Stimulated activated CD8-positive, alpha-beta memory T cell treated with anti-CD3 and anti-CD28 coated beads, Interleukin-15, amount 100 ng/mL, for 1 hour (primary cell): ENCODE measurements at places on chromosomes 5 and 9.

- DNase-seq, result no peak
These were observed 30.1 kb downstream of the CHD1 start for GRCh38 chr5:98898743-98899142.

GRCh38 chr9:135376511-135377265, 102.9 kb upstream of the PPP1R26 start:
- no peak for DNase-seq

DNA sequence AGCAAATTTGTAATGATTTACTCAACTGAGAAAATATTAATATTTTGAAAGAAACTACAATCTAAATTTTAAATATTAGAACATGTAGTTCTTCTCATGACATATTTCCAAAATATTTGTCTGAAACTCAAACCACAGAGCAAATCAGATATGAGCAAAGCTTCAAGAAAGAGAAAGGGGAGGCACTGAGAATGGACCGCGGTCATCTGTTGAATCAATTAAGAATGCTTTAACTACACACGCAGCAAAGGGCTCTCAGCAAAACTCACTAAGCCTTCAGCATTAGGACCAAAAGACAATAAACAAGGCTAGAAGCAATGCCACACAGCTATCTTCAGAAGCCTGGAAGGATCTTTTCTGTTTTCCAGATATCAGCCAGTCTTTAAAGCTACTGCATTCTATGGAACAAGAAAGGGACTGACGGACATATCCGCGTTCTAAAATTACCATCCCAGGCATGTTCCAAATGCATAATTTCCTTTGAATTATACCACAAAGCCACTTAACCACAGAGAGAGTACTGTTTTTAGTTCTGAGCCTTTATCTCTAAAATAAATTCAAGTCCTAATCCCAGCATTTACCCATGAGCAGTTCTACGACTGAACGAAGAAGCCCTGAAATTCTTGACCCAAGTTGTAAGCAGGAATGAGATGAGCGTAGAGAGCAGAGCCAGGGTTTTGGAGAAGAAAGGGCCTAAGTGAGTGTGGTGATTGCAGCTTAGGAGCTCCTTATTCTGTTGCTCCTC, 513.5 kb downstream of the AGTPBP1 start:
- DNase-seq, result no peak

DNA sequence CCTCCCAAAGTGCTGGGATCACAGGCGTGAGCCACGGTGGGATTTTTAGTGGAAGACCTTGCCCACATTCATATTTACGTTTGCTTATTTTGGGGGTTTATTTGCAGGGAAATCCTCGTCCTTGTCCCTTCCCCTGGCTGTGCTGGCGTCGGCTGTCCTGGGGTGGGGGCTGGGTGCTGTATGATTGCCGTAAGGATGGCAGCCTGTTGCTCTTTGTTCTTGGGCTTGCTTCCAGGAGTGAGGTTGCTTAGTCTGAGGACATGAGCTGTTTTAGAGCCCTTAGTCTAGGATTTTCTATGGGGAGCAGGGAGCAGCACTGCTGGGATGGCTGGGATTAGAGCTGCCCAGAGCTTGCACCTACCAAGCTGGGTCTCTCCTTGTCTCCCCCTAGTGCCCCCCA, 85.8 kb upstream of the ASS1 start:
- no peak for DNase-seq

GRCh38 chr9:109600142-109600541, 102.0 kb upstream of the PTPN3 start:
- DNase-seq, result no peak

DNA sequence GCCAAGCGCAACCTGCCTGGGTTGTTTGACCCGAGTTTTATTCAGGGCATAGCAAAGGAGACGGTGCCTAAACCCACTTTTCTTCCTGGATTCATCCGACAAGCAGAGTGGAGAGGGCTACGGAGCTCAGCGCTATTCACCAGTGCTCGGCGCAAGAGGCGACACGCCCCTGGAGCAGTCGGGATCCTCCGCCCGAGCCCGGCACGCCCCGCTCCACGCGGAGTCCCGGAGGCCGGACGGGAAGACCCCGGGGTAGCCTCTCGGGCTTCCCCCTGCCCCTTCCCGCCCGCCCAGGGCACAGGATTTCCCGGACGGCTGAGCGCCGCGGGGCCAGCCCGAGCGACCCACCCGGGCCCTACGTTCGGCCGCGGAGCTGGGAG, 427 bp downstream of the SERINC5 start:
- no peak for DNase-seq
